ENCODE measurements at places on chromosomes 4 and X.

GRCh38 chr4:3248811-3249661 lies at the start of gene MSANTD1:
MSANTD1 (plus strand) TSS chr4:3249159; CDS start chr4:3249223, 64 bp downstream.
- no peak for DNase-seq

DNA sequence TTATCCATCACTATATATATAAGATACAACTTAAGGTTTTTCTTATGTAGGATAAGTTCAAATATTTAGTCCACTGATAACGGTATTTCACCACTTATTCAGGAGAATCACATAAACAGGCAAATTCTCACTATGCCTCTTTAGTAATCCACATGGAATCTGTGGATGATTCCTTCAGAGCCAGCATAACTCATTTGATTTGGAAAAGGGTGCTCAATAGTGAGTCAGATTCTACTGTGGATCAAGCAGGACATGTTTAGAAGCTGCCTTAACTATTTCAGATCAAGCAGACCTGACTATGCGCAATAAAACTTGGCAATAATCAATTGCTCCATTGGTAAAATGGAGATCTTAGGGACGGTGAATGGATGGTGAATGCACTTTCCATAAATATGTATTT lies 184.1 kb downstream of the CBR4 start:
- no peak for DNase-seq

- no peak for DNase-seq
Measured at GRCh38 chrX:92213786-92214185, 434.6 kb downstream of the PCDH11X start.

DNA sequence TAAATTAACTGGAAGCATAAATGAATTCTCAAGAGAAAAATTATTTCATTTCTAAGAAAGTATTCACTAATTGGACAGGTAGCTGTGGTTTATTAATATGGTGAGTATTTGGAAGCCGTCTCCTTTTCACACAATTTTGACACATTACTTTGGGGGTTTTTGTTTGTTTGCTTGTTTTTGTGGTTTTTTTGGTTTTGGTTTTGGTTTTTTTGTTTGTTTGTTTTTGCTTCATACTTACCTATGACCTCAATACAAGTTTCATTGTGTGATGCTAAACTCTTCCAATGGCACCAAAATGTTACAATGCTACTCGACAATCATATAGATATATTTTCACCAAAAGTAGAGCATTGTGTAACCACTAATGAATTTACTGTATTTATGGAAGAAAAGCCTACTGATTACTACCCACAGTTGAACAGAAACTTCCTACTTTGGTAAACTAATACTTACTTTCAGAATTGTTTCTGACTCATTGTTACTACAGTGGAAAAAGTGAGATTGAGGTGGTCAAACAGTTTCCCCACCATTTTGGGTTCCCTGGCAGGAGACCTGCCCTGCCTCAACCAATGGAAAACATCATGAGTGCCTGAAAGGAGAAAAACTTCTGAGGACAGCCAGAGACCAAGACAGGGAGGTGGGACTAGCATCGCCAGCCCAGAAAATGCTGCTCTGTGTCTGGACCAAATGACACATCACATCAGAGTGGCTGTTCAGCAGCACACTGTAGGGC lies 443.1 kb downstream of the HNRNPD start:
- no peak for DNase-seq

DNA sequence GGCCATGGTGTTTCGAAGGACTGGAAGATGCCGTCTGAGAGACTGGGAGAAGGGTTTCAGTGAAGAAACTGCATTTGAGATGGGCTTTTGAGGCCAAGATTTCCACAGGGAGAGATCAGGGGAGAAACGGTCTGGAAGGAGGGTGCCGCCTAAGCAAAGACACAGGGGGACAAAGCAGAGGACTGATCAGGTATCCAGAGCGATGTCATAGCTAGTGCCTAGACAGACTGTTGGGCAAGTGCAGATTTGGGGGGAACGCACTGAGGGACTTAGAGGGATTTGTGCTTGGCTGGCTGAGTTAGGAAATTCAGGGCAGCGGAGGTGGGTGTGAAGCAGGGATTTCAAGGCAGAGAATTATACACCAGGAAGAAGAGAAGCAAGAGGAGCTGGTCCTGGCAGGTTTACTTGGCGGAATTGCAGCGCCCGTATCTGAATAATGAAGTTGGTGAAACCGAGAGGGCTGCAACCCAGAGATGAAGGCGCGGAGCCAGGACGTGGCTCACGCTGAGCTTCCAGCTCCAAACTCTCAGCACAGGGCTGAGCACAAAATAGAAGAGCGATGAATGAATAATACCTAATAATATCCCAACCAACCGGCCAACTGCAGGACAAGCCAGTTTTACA lies 106.9 kb downstream of the MAML3 start:
- no peak for DNase-seq

DNA sequence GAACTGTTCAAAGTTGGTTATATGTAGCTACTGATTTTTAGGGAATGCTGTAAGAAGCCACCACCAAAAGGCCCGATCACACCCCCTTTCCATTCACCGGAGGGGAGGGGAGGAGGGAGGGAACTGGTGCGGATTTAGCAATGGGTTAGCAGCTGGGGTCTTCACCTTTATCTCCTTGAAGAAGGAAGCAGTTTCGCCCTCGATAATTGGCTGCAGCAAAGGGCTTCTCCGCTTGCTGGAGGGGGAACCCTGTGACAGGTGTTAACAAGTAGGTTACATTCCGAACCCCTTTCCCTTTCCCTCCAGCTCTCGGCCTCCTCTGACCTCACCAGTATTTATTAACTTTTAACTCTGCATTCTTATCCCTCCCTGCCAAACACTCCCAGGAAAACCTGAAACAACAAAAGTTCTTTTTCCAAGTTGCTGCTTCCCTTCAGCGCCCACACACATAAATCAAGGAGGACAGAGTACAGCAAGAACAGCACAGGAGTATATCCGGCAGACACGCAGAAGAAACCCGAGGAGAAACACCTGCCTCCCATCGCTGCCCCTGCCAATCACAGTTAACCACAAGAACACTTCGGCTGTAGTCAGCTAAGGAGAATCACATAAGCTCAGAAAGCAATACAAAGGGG lies 39.8 kb upstream of the NAP1L5 start:
- no peak for DNase-seq

DNA sequence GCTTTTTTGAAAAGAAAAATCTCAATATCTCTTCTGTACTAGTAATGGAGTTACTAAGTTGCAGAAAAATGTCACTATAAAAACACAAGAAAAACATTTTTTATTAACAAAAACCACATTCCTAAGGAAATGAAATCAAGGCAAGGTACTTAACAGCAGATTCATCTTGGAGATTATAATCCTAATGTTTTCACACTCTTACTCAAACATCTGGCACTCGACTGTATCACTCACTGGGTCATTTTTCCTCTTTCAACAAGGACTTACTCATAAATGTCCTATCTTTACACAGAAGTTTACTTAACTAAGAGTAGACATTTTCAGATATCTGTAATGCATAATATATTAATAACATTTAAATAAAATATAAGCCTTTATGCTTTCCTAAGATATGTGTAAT lies 216.6 kb downstream of the NR3C2 start:
- no peak for DNase-seq

- DNase-seq = no peak
Measured at GRCh38 chrX:111360839-111361238, 51.2 kb downstream of the DCX start.

GRCh38 chrX:46978341-46979291 lies 66.4 kb downstream of the JADE3 start:
- peak; percentile 75 for DNase-seq

DNA sequence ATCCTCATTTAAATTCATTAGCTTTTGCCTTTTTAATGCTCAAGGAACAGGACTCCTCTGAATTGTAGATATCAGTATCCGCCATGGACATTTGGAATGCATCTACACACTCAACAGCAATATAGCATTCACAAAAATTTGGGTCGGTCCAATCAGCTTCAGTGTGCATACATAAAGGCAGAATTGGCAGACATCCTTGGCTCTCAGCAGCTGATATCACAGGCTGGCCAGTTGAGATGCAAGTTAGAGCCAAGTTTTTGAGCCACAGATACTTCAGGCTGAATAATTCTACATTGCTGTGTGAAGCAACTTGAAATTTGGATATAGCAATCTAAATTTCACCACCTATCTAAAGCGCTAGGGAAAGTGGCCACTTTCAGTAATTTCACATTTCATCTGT lies 821.1 kb downstream of the PCDH19 start:
- no peak for DNase-seq
